Adrenal gland (tissue), 19 donors: ENCODE measurements at places on chromosomes 11 and 22. TPM values are rescaled to one million over a fixed set of nuclear protein-coding genes. Genes with fewer than 3 reads are reported as not detected.
A peak's percentile ranks its signal among the peaks of the same experiment; 100 is the strongest.

DNA sequence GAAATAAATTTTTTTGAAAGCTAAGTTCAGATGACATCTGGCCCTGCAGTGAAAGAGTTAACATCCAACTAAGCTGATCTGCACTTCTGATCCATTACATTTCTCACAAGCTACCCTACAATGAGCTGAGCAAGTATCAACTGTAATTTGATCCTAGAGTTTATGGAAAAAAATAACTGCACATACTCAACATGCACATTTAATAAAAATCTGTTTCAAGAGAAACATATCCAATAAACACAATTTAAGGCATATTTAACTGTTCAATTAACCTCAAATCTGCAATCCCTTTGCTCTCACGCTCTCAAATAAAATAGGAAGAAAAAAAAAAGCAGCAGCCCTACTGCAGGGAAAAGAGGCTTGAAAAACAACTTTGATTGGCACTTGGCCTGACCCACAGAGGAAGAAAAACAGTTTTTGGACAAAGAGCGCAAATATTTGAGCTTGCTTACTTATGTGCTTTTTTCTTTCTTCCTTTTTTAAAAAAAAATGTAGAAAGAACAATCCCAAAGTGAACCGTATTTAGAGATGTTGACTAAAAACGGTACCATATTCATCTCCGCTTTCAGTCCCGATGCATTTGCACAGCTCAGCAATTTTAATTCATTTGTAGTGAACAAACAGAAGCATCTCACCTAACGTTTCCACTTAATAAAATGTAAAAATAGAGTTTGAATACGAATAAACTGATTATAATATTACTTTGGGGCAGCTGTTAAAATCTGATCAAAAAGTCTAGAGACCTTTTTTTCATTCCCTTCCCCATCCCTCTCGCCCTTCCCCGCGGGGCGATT lies 1.6 kb downstream of the SESN3 start:
- no peak for DNase-seq

- no peak for DNase-seq
These were observed 19.4 kb upstream of the LMO1 start for GRCh38 chr11:8283100-8283464.

DNA sequence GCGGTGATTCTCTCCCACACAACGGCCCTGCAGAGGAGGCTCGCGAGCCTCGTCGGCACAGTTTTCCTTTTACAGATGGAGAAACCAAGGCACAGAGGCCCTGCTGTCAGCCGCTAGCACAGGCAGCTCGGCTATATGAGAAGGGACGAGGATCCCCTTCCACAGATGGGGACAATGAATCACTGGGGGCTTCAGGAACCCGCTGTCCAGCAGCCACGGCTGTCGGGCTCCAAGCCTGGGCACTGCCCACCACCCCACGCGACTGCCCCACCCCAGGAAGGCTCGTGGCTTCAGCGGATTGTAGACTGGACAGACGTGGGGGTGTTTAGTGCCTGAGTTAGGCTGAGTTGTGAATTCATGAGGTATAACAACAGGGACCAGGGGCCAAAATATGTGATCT lies 17.2 kb upstream of the FGF3 start:
- no peak for DNase-seq

GGT5 gene
- 49.4 TPM for total RNA-seq

OR56A1 gene
- not detected for total RNA-seq

DEUP1 gene
- not detected for total RNA-seq

GUCY1A2 gene
- total RNA-seq: 18.1 TPM

PPP6R2 gene
- total RNA-seq: 62.1 TPM

ANO1 gene
- 0.67 TPM for total RNA-seq

SNAP29 gene
- 19.7 TPM for total RNA-seq

- no peak for DNase-seq
These were observed 15.4 kb downstream of the ANO5 start for GRCh38 chr11:22208151-22208858.

OR52A1 gene
- total RNA-seq: not detected

DNA sequence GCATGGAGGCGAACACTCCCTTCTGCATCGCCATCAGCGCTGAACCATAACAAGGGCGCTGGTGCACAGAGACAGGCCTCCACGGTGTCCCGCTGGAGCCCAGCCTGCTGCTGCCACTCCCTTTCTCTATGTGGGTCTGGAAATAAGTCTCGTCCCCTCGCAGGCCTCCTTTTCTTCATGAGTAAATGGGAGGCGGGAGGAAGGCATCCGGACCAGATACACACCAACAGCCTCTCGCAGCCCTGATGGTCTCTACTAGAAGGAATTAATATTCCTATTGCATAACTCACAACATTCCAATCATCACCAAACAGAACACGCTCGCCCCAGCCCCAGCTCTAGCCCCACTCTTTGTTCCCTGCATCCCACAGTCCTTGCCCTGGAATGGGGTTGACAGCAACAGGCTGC lies 14.9 kb downstream of the RASD2 start:
- DNase-seq: no peak

- DNase-seq: no peak
These were observed 31.9 kb downstream of the PDGFB start for GRCh38 chr22:39212721-39213376.

DNA sequence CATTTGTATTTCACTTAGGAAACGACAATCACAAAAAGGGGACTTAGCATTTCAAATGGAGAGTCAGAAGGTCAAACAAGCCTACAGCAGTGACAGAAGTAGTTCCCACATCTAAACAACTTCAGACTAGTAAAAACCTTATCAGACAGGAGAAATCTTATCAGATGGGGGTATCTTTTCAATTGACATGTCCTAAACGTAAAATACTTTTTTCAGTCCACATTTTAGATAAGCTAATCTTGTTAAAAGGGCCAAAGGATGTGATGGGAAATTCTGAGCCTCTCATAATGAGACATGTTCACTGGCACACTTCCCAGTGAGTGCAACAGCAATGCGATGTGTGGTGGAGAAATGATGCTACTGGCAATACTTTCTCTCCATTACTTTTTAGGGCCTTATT lies 2.4 kb downstream of the MAPK1 start:
- DNase-seq: peak; percentile 80

- peak; percentile 52 for DNase-seq
These were observed 130.1 kb downstream of the SOX6 start for GRCh38 chr11:16226245-16226644.

DNA sequence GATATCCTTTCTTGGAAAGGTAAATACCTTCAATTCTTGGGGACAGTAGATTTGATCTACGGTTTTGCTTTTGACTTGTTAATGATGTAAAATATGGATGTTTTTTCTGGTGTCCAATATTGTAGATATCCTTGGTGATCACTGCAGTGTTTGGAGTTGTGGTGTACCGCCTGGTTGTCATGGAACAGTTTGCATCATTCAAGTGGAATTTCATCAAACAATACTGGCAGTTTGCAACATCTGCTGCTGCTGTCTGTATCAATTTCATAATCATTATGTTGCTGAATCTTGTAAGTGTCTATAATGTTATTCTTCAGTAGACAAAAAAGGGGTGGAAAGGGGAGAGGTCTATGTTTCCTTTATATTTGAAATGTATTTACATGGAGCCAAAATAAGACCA lies 27.4 kb upstream of the MUC15 start:
- no peak for DNase-seq

LRRC4C gene
- 1.0 TPM for total RNA-seq

- DNase-seq: no peak
These were observed 214.0 kb upstream of the B3GAT1 start for GRCh38 chr11:134626032-134626431.

DNA sequence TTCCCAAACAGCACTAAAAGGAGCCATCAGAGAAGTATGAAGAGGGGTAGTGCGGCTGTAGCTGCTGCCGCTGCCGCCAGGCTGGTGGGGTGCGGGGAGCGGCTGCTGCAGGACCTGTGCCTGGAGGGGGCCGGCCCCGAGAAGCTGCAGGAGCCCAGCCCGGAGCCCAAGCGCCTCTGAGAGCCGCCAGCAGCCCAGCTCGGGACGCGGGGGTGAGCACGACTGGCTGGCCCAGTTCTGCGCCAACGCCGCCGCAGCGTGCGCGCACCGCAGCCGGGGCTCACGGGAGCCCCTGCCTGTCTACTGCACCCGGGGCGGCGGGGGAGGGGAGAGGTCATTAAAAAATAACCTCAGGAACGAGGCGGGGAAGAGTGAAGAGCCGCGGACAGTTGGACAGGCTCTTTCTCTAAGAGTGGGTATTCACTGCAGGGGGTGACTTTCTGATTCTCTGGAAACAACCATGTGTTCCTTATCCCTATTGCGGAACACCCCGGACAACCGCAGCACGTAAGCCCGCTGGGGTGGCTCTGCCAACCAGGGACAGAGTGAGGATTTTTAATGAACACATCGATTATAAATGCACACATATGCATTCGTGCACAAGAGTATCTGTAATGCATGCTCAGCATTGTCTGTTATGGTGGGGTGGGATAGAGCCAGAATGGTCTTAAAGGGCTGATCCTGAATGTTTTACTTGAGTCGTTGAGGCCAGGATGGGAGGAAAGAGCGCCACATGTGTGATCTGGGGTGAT lies 453 bp downstream of the GAS2 start:
- no peak for DNase-seq

DNA sequence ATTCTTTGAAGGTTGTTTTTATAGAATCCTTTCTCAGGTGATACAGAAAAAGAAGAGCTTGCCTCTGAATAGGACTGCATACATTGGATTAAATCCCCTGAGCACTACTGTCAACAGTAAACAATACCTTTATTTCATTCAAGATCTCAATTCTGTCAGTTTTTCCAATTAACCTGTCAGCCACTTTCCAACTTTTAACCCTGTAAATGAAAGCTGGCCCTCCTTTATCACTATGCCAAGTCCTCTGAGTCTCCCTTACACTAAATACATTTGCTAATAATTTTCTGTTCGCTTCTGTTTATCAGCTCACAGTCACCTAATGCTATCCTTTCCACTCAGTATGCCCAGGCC lies 213.7 kb upstream of the ARHGAP42 start:
- no peak for DNase-seq

GRCh38 chr22:50315289-50316113 lies 8.1 kb upstream of the PLXNB2 start:
- DNase-seq: no peak

MMP12 gene
- not detected for total RNA-seq
